Activated CD4-positive, alpha-beta T cell treated with anti-CD3 and anti-CD28 coated beads, Interleukin-2, amount 50 U/mL, for 4 hours (primary cell): ENCODE measurements at places on chromosomes 3 and 15.

DNA sequence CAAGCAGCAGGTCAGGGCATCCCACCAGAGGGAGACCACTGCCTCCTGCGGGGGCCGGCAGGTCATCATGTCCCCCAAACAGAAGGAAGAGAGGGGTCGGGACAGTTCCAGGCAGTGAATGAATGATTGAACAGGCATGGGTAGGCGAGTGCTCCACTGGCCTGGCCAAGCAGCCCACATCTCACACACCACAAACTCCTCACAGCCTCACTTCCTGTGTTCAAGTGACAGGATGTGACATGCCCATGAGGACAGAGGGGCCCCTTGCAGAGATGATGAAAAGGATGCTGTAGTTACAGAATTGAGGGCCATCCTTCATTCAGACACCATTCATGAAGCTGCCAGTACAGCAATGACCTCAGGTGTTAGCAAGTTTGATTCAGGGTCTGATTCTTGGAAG, 3.7 kb downstream of the IQSEC1 start:
- no peak for DNase-seq

- no peak for DNase-seq
Observed at GRCh38 chr3:160023476-160023875, 34.8 kb downstream of the IL12A start.

- no peak for DNase-seq
Observed at GRCh38 chr3:175890066-175890465, 1030.9 kb downstream of the NAALADL2 start.

GRCh38 chr3:123431658-123432324, 17.1 kb downstream of the ADCY5 start:
- DNase-seq, result no peak

GRCh38 chr3:181622365-181622764, 89.4 kb upstream of the SOX2 start:
- DNase-seq, result no peak

GRCh38 chr3:145557405-145557804, 603.6 kb downstream of the PLOD2 start:
- DNase-seq, result no peak

DNA sequence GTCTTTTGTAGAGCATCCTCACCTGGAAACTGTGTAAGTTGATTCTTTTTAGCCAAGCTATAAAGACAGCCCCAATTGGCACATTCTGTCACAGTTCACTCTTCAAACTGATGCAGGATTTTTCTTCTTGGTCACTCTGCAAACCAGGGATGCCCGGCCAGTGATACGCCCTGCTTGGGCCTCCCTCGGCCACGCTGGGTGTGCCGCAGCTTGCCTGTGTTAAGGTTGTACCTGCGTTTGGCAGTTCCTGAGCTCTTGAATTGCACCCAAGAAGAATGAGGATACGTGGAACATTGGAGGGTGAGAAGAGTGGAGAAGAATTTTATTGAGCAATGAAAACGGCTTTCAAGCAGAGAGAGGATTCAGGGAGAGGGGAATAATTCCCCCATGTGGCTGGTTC, 49.9 kb downstream of the PSMD6 start:
- DNase-seq, result no peak

GRCh38 chr3:117243657-117244056, 534.1 kb downstream of the TUSC7 start:
- DNase-seq, result no peak

GRCh38 chr3:36166477-36166876, 213.8 kb upstream of the STAC start:
- DNase-seq, result no peak

GRCh38 chr3:167867981-167868380, 132.5 kb downstream of the SERPINI1 start:
- DNase-seq, result no peak

GRCh38 chr3:49173116-49173791, 1.9 kb downstream of the KLHDC8B start:
- no peak for DNase-seq

- no peak for DNase-seq
Observed at GRCh38 chr15:51203797-51204196, 109.1 kb upstream of the TNFAIP8L3 start.

- no peak for DNase-seq
Observed at GRCh38 chr3:21290557-21290956, 460.5 kb downstream of the ZNF385D start.

- no peak for DNase-seq
Observed at GRCh38 chr15:86021281-86022264, 58.1 kb upstream of the AGBL1 start.

DNA sequence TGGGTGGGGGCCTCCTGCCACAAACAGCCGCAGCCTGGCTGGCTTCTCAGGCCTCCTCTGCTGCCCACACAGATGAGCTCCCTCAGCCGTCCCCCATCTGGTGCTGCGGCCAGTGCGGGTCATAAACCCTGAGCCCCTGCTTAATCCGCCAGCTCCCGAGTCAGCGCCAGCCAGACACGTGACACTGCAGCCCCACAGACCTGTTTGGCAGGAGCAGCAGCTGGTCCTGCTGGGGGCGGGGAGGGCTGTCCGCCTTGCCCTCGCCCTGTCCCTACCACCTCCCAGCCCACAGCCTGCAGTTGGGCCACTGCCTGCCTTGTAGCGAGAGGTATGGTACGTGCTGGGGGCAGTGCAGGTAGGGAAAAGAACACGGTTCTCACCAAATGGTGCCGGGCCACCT, 86.2 kb downstream of the IQSEC1 start:
- no peak for DNase-seq

GRCh38 chr15:27272427-27272826, 301.4 kb downstream of the GABRG3 start:
- DNase-seq, result no peak

DNA sequence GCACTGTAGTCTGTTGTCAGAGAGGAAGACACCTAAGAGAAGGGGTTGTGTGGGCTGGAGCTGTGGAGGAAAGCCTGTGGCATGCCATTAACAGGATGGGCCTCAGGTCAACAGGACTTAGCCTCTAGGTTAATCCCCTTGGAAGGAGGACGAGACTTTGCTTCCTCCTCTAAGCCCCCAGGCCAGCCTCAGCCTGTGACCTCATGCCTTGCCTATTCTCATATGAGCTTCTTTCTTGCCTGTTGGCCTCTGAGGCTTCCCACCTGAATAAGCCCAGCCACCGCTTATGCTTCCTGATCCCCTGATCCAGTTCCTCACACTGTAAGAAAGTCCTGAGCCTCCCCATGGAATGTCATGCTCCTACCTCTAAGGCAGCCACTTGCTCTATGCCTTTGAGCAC, 52.2 kb upstream of the TBC1D21 start:
- DNase-seq, result no peak

DNA sequence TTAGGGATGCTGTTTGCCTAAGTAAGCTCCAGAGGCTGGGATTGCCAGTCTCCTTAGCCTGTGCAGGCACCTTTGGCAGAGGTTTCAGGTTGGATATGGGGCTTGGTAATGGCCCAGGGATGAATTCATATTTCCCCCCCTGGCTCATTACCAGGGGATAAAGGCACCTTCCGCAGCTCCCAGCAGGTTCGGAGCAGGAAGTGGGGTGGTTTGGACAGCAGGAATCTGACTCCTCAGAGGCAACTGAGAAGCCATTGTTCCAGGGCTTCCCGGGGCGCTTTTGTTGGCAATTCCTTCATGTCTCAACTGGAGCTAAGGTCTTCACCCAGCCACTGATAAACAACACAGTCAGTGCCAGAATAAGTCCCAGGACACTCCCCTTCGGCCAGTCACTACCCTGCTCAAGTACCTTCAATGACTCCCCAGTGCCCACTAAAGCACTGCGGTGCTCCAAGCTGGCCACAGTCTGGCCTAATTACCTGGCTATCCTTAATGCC, 85.3 kb upstream of the SLC6A6 start:
- DNase-seq, result no peak

DNA sequence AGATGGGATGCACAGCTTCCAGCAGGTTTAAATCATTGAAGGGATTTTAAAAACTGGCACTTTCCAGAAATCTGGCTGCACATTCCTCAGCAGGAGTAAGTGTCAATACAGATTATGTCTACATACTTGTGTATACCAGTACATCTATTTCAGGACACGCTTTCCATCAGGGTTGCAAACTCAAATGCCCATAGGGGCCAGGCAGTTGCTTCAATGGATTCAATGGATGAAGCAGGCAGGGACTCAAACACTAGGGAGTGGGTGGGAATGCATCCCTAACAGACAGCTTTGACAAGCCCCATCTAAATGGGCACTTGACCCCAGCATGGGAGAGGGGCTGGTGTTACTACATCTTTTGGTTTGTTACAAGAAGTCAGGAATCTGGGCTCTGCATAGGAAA, 136.8 kb downstream of the FOXP1 start:
- DNase-seq, result no peak

- DNase-seq, result no peak
Observed at GRCh38 chr3:7315037-7315436, 454.1 kb downstream of the GRM7 start.

DNA sequence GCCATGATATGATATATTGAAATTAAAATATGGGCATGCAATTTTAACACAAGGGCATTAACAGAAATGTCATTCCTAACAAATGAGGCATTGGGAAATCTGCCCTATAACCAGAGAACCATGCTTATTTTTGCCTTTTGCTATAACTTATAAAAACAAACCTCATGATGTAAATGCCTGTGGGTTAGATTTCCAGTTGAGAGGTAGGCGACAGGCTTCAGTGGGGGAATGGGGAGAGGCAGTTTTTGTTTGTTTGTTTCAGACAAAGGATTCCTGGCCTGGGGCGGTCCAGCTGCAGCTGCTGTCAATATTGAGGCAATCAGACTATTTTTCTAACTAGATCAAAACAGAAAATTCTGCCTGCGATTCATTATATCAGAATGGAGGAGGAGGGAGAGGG, 490.4 kb upstream of the CFAP20DC start:
- no peak for DNase-seq

GRCh38 chr3:46947981-46948791, 28.4 kb downstream of the CCDC12 start:
- peak; percentile 63 for DNase-seq

DNA sequence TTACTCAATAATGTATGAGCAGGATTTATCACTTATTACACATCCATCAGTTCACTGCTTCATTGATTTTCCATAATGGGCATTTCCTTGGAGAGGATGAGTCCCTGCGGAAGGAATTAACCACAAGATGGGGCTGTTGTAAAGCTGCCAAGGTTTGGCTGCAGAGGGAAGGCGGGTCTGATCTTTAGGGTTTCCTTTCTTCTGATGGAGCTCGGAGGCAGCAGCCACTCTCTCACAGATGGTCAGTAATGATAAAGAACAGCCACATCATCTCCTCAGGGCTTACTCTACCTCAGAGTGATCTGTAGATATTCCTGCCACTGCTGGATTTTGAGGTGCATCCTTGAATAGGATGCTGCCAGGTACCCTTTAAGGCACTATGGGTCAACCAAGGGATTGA, 115.2 kb downstream of the USP13 start:
- no peak for DNase-seq

DNA sequence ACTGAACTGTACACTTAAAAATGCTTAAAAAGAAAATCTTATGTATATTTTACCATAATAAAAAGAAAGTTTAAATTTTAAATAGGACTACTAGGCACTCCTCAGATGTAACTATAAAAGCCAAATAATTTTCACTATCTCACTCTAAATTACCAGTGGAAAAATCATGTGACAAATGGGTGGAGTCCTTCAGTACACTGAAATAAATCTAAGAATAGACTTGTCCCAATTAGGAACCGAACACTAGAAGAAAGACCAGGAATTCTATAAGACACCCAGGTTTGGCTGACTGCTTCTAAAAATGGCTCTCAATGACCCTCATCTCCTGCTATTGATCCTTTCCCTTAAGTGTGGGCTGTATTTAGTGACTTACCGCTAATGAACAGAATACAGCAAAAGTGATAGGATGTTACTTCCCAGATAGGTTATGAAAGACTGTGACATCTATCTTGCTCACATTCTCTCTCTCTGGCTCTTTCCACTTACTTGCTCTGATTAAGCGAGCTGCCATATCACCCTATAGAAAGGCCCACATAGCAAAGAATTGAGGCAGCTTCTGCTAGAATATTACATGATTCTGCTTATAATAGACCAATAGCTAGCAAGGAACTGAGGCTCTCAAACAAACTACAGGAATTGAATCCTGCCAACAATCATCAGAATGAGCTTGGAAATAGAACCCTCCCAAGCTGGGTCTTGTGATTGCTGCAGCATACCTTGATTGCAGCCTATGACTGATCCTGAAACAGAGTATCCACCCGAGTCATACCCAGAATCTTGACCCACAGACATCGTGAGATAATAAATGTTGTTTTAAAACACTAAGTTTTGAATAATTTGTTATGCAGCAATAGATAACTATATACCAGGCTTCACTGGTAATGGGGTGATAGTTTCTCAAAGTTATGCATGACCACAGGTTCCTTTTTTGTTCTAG, 16.9 kb downstream of the TTBK2 start:
- no peak for DNase-seq

DNA sequence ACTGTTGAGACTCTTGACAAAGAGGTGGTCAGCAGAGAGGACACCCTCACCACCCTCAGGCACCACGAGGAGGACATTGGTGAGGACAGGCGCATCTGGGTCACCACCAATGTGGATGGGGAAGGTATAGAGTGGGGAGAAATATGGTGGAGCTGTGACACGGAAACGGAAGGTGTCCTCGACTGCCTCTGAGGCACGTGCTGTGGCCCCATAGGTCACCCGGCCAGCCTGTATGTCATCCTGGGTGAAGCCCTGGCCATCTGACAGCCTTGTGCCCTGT, 24.4 kb downstream of the CSPG4 start:
- no peak for DNase-seq

DNA sequence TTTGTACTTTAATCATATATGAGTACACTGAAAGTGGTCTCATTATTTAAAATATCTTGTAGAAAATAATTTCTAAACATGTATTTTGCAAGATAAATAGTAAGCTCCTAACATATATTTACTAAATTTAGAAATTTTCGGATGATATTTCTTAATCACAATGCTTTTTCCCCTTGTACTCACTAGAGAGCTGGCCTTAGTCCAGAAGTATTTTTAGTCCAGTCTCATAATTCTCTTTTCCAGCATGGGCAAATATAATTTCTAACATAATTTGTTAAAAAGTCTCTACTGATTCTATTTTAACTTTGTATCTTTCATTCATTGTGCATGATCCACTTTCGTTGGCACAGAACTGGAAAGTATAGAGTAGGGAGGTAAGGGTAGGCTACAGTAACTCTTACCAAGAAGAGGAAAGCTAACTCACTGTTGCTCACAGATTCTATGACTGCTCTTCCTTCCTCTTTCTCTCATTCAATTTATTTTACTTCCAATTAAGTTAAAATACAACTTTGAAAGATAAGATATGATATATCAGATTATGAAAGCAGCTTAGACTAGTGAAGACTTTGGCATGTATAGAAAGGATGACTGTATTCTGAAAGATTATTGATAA, 39.3 kb downstream of the FGF7 start:
- DNase-seq, result no peak

- no peak for DNase-seq
Observed at GRCh38 chr3:144775551-144775950, 803.9 kb downstream of the DIPK2A start.

DNA sequence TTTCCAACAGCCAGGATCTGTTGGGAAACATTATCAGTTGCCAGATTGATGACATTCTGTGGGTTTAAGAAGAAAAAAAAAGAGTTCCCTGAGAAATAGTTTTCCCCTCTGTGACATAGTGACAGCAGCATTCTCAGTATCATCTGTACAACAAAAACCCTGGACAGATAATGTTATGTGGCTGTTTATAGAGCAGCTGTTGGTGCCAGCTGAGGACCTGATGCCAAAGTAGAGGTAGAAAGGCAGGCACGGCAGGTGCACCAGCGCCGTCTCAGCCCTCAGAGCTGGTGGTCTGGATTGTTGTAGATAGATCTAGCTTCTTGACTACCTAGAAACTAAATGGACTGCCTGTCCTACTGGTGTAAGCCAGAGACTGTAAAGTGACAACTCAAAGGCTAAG, 56.2 kb upstream of the FILIP1L start:
- DNase-seq, result no peak
